ENCODE measurements at places on chromosomes 6 and 20.

DNA sequence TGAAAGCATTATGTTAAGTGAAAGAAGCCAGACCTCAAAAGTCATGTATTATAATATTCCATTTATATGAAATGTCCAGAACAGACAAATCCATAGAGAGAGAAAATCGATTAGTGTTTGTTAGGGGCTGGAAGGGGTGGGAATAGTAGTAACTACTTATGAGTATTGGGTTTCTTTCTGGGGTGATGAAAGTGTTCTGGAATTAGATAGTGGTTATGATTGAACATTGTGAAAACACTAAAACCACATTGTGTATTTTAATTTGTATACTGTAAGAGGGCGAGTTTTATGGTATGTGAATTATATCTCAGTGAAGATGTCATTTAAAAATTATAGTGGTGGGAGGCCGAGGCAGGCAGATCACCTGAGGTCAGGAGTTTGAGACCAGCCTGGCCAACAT is 52.0 kb upstream of the KIF13A start:
- no peak for DNase-seq

- no peak for DNase-seq
Observed at GRCh38 chr6:22320750-22321149, 23.9 kb upstream of the PRL start.

- no peak for DNase-seq
Observed at GRCh38 chr6:25239059-25239458, 40.1 kb upstream of the CARMIL1 start.

DNA sequence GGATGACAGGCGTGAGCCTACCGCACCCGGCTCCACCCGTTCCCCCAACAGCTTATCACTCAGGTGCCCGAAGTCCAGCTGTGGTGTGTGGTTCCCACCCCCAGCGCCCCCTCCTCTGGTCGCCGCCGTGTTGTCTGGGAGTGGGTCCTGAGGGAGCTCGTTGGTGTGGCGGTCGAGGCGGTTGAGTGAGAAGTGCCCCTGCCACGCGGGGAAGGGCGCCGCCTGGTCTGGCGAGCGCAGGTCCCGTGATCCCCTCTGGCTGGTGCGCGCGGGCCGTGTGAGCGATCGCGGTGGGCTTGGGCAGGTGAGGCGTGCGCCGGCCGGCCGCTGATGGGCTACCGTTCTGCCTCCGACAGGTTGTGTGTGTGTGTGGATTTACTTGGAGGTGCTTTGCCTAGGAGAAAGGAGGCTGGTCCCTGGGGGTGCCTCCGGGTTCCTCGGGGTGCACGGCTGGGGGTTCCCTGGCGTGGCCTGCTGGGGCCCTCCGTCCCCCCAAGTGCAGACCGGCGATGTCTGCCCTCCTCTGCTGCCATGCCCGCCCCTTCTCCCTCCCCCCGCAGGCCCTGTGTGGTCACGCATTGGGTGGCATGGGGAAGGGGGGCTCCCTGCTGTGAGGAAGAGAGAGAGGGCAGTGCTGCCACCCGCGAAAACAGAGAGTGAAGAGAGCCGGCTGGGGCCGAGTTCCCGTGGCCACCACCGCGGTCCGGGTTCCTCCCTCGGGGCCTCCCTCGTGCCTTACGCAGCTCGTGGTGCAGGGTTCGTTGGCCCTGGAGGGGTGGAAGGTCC is 336.0 kb upstream of the DEFB115 start:
- DNase-seq = no peak

GRCh38 chr6:13216236-13217014 is 111.9 kb downstream of the TBC1D7 start:
- no peak for DNase-seq

GRCh38 chr6:110537208-110538123 is 61.1 kb upstream of the SLC22A16 start:
- DNase-seq = no peak

DNA sequence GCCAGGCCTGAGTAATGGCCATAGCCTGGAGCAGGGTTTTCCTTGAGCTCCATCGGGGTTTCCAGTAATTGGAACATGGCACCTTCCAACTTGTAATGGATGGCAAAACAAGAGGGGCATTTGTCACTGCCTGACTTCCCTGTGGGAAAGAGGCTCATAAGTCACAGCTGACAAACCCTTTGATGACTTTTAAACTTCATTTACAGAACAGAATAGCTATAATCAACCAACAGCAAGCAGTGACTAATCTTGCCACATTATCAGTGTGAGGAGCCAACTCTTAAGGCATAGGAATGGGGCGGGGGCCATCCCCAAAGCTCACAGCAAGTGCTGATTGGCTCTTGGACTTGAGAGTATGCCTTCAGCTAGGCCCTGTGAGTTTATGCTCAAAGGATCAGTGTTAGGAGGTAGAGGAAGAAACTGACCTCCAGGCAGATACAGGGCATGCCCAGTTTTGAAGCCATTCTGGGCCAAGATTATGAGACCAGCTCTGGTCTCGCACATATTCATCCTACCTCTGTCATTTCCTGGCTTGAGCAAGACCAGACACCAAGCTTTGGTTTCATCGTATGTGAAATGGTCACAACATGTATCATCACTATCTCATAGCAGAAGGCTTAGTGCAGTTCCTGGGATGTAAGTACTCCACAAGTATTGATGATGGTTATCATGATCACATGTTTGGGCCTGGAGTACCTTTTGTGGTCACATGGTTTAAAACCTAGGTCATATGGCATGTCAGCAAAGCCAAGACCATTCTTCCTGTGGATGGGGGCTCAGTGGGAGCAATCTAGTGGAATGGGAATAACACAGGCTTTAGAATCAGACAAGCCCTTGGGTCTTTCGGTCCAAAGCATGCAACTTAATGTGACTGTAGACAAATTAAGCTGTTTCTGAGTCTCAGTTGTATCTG is 49.2 kb downstream of the EIF2S2 start:
- DNase-seq = no peak

GRCh38 chr20:57844626-57845596 is 135.1 kb upstream of the PMEPA1 start:
- DNase-seq = no peak

GRCh38 chr6:57198926-57199636 is 23.0 kb downstream of the RAB23 start:
- no peak for DNase-seq

GRCh38 chr6:37061157-37061804 is 55.8 kb downstream of the FGD2 start:
- DNase-seq = no peak

- DNase-seq = no peak
Observed at GRCh38 chr6:132708771-132709170, 5.1 kb downstream of the VNN1 start.

GRCh38 chr20:34127792-34128191 is 15.7 kb upstream of the EIF2S2 start:
- DNase-seq = no peak

- no peak for DNase-seq
Observed at GRCh38 chr6:138996524-138996923, 8.5 kb upstream of the REPS1 start.

DNA sequence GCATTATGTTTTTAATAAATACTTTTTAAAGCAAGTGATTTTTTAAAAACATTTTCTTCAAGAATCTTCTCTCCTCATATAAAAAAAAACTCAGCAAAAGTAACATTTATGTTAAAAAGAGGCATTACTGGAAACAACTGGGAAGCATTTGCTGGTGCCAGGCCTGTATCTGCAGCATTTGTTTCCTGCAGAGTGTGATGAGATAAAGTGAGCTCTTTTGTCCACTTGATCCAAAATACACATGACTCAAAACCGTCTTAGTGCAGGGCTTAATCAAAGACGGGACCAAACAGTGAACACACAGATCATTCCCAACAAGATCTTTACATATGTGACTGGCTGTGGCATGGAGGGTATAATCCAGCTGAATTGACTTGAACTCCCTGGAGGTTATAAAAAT is 28.3 kb upstream of the RIPPLY2 start:
- DNase-seq = no peak

DNA sequence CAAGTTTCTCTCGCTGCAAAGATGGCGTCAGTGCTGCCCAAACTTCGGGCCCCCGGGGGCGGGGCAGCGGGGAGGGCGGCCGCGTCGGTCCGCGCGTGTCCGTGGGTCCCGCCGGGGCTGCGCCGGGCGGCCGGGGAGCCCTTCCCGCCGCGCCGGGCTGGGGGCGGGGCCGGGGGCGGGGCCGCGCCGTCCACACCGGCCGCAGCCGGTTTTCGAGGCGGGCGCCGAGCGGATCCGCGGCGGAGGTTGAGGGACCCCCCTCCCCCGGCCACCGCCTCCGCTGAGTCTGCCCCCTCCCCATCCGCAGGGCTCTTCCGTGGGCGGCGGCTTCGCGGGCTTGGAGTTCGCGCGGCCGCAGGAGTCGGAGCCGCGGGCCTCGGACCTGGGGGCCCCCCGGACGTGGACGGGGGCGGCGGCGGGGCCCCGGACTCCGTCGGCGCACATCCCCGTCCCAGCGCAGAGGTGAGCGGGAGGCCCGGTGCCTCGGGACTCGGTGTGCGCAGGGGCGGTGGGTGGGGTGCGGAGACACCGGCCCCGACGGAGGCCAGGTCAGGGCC is 572 bp downstream of the SLC2A4RG start:
- peak; percentile 69 for DNase-seq

- DNase-seq = no peak
Observed at GRCh38 chr6:118370722-118371121, 177.4 kb upstream of the PLN start.

- no peak for DNase-seq
Observed at GRCh38 chr20:46087161-46087560, 2.6 kb downstream of the NCOA5 start.

DNA sequence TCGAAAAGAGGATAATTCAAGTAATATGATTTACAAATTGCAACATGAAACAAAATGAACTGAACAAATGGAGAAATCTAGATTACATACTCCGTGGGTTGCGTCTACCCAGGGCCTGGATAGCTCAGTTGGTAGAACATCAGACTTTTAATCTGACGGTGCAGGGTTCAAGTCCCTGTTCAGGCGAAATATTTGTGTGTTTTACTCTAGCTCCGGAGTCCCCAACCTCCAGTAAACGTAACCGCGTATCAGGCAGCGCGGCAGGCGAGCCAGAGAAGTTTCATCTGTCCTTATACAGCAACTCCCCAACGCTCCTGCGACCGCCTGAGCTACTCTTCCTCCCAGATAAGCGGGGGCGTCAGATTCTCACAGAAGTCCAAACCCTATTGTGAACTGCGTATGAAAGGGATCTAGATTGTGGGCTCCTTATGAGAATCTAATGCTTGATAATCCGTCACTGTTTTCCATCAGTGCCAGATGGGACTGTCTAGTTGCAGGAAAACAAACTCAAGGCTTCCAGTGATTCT is 176.1 kb downstream of the TRIM27 start:
- DNase-seq = no peak

DNA sequence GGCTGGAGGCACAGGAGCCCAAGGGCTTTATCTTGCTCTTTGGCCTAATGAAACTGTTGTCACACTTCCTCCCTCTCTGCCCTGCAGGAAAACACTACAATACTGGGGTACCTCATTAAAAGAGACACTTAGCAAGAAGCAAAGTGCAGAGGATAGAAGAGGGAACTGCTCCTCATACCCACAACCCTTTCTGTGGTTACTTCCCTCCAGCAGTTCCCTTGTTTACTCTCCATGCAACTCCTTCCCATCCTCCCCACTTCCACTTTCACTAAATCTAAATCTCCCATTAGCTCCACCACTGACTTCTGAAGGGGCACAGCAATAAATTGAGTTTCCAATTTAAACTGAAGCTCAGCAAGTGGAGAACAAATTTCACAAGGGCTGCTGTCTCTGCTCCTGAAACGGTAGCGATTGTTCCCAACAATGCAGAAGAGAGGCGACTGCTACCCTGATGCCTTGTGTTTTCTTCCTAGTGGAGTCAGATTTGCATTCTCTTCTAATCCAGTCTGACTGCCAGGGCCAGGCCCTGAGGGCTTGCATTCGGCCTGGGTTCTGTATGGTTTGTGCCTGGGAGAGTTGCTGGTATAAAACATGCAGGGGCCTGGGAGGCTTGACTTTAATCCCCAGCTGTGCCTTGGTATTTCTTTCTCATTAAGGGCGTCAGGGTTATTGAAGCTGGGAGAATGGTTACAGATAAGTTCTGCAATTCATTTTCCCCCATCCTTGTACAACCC is 454.7 kb downstream of the TFAP2B start:
- no peak for DNase-seq

GRCh38 chr6:139124887-139125672 is 9.8 kb upstream of the HECA start:
- DNase-seq = peak; percentile 76

GRCh38 chr6:36933102-36933501 is 21.4 kb upstream of the PI16 start:
- no peak for DNase-seq

DNA sequence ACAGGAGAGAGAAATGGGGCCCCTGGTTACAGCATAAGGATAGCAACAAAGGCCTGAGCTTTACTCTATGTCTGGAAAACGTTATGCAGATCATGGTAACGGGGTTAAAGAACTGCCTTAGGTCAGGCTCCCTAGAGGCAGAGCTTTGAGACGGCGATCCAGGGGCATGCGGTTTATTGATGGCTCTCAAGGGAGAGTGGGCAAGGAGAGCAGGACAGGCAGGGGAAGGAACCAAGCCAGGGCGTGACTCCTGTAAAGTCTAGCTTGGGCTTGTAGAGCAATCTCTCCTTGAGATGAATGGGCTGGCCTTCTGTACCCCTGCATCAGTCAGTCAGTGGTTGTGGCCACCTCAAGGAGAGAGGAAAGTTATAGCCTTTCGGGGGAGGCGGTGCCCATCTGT is 12.5 kb upstream of the FERMT1 start:
- no peak for DNase-seq

- no peak for DNase-seq
Observed at GRCh38 chr6:135269481-135269891, 88.4 kb downstream of the MYB start.

DNA sequence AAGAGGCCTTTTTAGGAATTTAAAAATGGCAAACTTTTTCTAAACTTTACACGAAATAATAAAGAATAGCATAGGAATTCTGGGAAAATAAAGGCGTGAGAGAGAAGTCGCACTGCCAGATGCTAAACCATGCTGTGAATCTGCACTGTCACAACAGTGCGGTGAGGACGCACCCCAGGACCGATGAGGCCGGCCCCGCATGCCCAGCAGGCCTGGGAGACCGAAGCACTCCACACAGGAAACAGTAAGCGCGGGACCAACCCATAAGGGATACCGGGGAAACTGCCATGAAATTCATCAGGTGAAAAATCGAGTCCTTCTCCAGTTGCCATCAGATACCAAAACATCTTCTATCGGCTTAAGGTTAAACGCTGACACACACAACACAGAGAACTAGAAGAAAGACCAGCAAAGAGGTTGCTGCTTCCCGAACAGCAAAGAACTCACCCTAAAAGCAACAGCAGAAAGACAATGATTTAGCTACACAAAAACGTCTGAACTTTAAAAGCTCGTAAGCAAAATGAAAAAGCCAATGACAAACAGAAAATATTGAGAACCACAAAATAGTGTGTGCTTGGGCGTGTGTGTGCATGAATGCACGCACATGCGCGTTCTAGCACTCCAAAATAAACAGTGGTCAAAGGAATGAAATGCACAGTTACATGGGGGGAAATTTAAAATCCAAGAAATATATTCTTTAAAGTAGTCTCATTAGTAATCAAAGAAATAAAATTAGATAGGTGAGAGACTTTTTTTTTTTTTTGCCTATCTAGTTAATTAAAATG is 15.4 kb downstream of the RAMACL start:
- DNase-seq = no peak

GRCh38 chr6:169490830-169491229 is 211.0 kb downstream of the WDR27 start:
- no peak for DNase-seq

GRCh38 chr6:161191671-161192070 is 82.2 kb downstream of the AGPAT4 start:
- no peak for DNase-seq
